ENCODE measurements at places on chromosomes 6 and 20.

DNA sequence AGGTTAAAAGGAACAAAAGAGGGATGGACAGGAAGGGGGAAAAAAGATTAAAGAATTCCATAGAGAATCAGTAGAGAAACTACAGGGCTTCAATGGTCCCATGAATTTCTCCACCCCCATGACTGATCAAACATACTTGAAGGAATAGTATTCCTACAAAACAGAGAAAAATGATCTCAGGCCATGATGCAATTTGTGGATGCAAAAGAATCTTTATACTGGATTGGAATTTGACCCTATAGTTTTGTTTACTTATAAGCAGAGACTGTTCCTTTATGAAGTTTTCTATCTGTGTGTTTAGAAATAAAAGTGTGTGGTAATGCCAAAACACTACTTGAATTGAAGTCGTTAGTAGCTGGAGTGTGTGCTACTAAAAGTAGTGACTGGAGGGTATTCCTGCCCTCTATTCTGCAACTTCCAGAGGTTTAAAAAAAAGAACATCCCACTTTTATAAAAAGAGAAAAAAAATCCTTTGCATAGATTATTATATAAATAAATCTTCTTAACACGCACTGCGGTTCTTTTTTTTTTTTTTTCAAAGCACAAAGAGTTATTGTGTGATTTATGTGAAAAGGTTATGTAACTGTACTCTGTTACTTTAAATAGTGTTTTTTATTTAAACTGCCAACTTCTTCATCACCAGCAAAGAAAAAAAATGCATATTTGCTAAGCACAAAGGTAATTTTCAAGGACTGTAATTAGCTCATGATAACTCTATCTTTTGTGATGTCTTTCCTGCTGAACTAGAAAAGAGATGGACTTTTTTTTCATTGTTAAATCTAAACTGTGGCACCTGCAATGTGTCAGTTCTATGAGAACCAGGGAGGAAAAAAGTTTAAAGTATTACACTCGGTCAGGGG, 214.5 kb upstream of the CITED2 start:
- DNase-seq: no peak

- DNase-seq: no peak
These were observed 26.1 kb upstream of the SH3BGRL2 start for GRCh38 chr6:79605061-79605460.

DNA sequence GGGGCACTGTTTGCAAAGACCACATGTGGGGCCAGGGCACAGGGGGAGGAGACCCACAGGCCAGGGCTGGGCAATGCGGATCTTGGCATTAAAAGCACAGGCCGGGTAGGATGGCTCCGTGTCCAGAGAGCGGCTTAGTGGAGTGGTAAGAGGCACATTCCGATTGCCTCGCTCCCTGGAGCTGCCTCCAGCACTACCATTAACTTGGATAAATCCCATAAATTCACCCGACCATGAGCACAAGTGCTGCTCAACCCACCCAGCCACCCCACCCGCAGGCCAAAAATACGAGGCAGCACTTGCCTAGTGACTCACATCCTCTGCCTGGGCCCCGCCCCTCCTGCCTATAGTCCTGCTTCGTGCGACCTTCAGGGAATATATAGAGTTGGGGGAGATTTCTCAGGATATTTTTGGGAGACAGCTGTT, 67.5 kb upstream of the QKI start:
- no peak for DNase-seq

GRCh38 chr6:126385536-126385935, 45.6 kb downstream of the CENPW start:
- DNase-seq: no peak

- no peak for DNase-seq
These were observed 63.2 kb downstream of the SLC24A3 start for GRCh38 chr20:19275630-19276071.

All from GM03348 (cell line).